Heart right ventricle (tissue), 16 donors: ENCODE measurements at places on chromosomes 4 and X. TPM values are rescaled to one million over a fixed set of nuclear protein-coding genes. Genes with fewer than 3 reads are reported as not detected.
A peak's percentile ranks its signal among the peaks of the same experiment; 100 is the strongest.

CTAG2 gene
- not detected for total RNA-seq

FAM156A gene
- 6.6 TPM for total RNA-seq

GRCh38 chr4:169998981-169999380 lies 27.2 kb downstream of the MFAP3L start:
- no peak for DNase-seq

DNA sequence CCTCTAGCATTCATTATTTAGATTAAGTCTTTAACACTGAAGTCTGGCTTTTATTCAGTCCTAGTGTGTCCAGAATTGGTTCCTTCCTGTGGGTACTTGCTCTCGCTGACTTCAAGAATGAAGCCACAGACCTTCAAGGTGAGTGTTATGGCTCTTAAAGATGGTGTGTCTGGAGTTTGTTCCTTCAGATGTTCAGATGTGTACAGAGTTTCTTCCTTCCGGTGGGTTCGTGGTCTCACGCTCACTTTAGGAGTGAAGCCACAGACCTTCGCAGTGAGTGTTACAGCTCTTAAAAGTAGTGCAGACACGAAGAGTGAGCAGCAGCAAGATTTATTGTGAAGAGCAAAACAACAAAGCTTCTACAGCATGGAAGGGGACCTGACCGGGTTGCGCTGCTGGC lies 860.6 kb downstream of the STIM2 start:
- no peak for DNase-seq

DNA sequence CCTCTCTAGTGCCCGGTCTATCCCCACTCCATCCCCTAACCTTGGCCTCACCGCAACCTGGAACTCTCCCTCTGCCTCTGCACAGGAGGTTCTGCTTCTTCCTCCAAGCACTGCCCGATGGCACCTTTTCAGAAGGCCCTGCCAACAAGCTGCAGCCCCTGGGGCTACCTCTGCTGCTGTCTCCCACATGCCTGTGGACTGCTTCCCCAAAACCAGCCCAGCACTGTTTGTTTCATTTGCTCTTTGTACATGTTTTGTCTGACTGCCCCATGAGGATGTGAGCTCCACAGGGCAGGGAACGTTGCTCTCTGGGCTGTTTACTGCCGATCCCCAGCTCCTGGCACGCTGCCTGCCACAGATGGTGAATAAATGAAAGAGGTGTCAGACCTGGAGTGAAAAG lies 85.4 kb downstream of the INTS6L start:
- DNase-seq, result no peak

DNA sequence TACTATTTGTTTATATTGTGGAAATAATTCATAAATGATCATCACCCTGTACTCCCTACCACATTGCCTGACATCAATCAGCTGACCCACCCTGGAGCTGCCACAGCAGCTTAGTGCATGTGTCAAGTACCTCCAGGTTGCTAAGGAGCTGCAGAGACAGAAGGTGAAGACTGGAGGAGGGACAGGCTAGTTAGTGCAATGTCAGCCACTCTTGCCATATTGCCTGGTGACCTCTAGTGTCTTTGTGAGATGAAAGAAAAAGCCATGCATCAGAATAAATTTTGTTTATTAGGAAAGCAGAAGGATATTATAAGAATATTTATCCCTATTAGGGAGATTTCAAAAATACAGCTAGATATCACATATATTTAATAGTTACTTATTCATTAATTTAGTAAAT lies 243.9 kb upstream of the FAT4 start:
- DNase-seq, result no peak

DNA sequence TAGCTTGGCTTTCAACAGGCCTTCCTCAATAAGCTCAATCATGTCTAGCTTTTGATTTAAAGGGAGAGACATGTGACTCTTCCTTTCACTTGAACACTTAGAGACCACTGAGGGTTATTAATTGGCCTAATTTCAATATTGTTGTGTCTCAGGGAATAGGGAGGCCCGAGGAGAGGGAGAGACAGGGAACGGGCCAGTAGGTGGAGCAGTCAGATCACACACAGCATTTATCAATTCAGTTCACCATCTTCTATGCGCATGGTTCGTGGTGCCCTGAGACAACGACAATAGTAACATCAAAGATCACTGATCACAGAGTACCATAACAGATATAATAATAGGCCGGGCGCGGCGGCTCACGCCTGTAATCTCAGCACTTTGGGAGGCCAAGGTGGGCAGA lies 17.8 kb downstream of the ZNF81 start:
- no peak for DNase-seq

PPP2R2C gene
- total RNA-seq, result 9.2 TPM

- no peak for DNase-seq
Measured at GRCh38 chr4:2360396-2360730, 58.1 kb downstream of the ZFYVE28 start.

UGT2A1 gene
- total RNA-seq, result not detected

TLR10 gene
- total RNA-seq, result not detected

GRCh38 chrX:331151-331824 lies 12.7 kb upstream of the GTPBP6 start:
- DNase-seq, result no peak

RNF113A gene
- total RNA-seq, result 10.9 TPM

DNA sequence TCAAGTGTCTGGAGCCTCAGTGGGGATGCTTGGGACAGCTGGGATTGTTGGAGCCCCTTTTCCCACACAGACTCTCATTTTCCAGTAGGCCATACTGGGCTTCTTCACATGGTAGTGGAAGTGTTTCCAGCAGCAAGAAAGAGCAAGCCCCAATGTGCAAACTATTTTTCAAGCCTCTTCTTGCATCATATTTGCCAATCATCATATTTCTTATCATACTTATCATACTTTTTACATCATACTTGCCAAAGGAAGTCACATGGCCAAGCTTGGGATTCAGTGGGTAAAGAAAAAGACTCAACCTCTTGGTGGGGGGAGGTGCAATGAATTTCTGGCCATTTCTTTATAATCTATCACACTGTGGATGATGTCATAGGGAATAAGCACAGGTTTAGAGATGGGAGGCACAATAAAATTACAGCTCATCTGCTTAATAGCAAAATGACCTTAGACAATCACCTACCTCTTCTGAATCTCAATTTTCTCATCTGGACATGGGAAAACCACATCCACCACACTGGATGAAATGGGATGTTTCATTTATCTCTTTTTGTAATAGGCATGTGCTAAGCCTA lies 174.2 kb downstream of the MID1IP1 start:
- DNase-seq, result no peak

DNA sequence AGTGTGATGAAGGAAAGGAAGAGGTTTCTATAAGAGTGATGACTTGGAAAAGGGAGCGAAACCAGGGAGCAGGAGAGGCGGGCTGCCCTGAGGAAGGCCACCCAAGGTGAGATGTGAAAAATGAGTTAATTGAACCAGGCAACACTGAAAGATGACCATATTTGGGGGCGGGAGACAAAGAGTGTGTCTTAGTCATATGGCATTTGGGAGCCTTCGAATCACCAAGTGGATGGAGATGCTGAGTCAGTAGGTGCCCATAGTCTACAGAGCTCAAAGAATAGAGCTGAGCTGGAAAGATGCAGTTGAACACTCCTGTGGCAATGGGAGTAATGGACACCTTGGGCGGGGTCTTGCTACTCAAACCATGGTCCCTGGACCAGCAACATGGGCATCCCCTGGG lies 8.3 kb upstream of the TLR8 start:
- DNase-seq, result no peak

IL15 gene
- 2.1 TPM for total RNA-seq

DNA sequence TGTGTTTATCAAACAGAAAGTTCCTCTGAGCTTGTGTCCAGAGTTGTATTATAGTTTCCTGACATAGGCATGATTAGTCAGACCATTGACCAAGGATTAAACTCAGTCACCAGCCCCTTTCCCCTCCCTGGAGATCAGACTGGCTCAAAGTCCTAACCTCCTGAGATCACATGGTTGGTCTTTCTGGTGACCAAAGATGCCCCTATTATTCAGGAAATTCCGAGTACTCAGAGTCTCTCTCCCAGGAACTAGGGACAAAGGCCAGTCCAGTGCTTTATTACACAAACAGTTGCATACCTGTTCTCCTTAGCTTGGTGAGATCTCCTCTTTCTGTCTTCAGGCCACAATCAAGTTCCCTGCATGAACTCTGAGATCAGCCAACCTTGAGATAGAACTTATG lies 14.5 kb upstream of the ENPP6 start:
- no peak for DNase-seq

MAD2L1 gene
- total RNA-seq, result 3.3 TPM

DNA sequence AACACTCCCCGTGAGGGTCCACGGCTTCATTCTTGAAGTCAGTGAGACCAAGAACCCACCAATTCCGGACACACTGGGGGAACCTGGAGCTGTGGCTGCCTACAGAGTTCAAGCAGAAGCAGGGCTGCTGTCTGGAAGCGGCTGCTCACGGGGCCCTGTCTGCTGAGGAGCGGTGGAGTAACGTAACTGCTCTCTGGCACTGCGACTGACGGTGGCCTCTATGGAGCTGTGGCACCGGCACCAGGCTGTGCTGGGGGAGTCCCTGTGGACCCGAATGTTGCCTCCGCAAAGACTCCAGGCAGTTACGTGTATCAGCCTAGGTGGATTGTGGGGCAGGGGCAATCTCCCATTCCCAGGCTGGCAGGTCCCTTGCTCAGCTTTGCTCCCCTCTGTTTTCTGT lies 703.3 kb upstream of the FRG1 start:
- DNase-seq, result no peak

SAGE1 gene
- total RNA-seq, result not detected

DNA sequence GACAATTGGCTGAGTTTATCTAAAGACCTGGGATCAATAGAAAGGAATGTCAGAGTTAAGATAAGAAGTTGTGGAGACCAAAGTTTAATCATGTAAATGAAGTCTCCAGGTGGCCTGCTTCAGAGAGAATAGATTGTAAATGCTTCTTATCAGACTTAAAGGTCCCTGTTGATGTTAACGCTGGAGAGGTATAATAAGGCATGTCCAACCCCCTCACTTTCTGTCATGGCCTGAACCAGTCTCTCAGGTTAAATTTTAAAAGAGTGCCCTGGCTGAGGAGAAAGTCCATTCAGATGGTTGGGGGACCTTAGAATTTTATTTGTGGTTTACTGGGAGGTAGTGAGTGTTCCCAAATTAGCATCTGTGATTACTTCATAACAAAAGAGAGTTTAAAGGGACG lies 86.7 kb downstream of the AKAP4 start:
- no peak for DNase-seq

DNA sequence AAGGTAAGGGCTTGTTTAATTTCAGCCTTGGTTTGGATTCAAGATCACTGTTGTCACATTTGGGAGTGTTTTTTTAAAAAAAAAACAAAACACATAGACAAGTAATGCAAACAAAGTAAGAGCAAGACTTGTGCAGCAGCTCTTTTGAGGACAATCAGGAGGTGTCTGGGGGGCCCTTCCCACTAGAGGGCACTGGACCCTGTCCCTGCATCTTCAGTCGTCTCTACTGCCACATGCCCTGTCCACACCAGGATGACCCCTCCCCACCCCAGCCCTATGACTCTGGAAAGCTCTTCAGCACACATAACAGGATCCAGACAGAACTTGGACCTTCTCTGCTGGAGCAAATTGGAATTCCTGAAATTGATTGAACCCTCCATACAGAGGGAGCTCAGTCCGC lies 71.0 kb downstream of the USP46 start:
- DNase-seq, result peak; percentile 24

DNA sequence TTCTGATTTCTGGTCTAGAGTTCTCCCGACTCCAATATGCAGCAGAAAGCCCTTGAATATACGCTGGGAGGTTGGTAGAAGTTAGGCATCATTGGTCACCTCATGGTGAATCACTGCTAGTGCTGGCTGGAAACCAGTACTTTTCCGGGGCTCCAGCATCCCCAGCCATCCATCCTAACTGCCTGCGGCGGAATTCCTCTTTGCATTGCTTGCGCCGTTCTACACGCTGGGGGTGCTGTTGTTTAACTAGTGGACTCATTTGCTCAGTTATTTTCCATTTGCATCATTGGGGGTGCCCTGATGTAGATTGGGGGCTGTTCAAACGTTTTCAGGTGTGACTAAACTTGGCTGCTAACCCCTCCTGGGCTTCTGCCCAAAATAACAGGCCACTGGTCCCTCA lies 23.3 kb upstream of the GPR50 start:
- no peak for DNase-seq

DNA sequence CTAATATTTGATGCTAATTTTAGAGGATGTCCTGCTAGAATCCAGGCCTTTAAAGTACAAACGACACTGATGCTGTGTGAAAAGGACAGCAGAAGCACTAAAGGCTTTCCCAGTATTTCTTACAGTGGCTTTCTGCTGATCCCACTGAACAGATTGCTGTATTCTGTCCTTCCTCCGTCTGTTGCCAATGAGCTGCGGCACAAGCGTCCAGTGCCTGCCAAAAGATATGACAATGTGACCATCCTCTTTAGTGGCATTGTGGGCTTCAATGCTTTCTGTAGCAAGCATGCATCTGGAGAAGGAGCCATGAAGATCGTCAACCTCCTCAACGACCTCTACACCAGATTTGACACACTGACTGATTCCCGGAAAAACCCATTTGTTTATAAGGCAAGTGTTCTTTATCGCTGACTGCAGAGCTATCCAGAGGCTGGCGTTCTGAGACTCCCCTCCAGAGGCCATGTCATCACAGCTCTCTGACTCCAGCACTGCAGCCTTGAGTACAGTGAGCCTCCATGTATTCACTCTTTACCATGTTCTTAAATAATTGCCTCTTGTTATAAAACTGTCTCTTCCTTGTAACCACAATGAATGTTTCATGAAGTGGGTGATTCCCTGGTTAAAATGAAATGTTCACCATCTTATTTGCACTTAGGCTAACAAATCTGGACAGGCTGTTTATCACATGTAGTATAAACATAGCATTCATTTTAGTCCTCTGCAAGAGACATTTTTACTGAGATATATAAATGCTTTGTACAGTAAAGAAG lies 43.6 kb downstream of the GUCY1B1 start:
- DNase-seq, result no peak

BEX1 gene
- total RNA-seq, result not detected

DNA sequence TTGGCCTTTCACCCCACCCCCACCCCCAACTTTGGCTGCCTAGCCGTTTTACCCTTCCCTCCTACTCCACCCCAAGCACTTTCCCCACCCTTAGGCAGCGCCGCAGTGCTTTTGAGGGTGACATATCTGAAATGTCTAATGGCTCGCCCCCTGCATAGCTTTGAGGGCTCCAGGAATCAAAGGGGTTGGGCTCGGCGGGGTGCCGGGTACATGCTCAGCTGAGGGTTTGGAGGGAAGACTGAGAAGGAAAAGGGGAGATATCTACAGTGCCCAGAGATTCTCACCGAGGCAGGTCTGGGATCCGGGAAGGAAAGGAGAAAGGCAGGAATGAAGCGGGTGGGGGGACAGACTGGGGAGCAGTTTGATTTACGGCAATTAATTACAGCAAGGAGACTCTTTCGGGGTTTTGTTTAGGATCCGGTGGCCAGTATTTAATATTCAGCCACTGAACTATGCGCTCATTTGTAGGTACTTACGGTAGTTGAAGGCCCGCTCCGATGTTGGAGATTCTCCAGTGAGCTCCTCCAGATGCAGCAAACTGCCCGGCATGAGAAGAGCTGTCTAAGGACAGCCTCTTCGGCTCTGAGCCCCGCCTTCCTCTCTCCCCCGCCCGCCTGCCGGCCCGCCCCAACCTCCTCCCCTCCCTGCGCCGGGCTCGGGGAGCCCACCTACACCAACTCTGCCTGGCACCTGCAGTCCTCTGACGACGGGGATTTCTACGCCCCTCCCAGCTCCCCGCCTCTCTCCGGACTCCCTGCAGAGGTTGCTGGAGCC lies at the start of gene IGSF1:
Gene IGSF1, minus strand, starts transcription at position 569 of the 774 bp plus-strand sequence. CDS start 2,632 bp downstream, outside the sequence.
- DNase-seq, result peak; percentile 19
